ENCODE measurements at places on chromosomes 4 and X.

DNA sequence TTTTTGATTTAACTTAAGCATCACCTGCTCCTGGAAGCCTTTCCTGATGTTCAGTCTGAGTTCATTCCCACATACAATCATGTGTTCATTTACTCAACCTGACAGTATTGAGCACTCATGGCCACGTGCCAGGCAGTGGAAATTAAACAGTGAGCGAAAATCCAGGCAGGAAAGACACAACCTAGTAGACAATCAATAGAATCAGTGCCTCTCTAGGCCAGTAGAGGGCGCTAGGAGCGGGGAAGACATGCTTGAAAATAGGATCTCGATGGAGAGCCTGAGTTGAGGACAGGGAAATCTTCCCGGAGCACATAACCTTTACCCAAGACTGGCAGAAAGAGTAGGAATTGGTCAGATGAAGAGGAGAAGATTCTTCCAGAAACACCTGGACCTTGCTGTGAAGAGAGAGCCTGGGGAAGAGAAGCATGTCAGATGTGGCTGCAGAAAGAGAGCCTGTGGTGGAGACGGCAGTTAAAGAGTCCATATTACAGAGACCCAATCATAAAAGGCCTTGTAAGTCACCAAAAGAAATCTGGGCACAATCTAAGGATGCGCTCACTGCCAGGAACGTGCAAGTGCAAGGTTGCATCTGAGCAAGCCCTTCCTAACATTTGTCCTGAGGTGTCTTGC lies 103.5 kb downstream of the LDB2 start:
- H3K4me3 ChIP-seq: no peak overlapping the region
- peaks cover 3% of the 10 kb centered on the region for H3K27me3 ChIP-seq
- H3K36me3 ChIP-seq: no peaks in the 10 kb centered on the region
- DNase-seq: peak; percentile 30

- no peak overlapping the region for H3K4me3 ChIP-seq
- no peaks in the 10 kb centered on the region for H3K36me3 ChIP-seq
- H3K27me3 ChIP-seq: no peaks in the 10 kb centered on the region
- H3K4me1 ChIP-seq: no peaks in the 10 kb centered on the region
Measured at GRCh38 chr4:139154538-139154937, 22.5 kb downstream of the ELF2 start.

DNA sequence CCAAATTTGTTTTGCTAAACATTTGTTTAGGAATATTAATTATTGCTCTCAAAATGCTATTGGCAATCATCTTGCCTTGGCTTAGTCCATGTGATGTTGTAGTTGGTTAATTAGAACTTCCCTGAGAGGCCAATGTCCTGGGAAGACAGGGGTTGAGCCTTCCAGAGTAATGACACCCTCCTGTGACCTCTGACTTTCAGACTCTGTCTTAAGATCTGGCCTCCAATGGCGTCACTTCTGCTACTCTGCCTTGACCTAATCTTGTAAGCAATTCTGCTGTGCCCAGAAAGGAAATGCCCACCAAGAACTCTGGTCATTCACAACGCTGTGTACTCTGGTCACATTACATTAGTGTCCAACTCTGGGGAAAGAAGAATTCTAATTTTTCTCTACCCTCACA lies 111.9 kb downstream of the SH3RF1 start:
- no peak overlapping the region for H3K4me3 ChIP-seq
- DNase-seq: no peak
- no peaks in the 10 kb centered on the region for H3K27me3 ChIP-seq
- H3K36me3 ChIP-seq: no peaks in the 10 kb centered on the region

DNA sequence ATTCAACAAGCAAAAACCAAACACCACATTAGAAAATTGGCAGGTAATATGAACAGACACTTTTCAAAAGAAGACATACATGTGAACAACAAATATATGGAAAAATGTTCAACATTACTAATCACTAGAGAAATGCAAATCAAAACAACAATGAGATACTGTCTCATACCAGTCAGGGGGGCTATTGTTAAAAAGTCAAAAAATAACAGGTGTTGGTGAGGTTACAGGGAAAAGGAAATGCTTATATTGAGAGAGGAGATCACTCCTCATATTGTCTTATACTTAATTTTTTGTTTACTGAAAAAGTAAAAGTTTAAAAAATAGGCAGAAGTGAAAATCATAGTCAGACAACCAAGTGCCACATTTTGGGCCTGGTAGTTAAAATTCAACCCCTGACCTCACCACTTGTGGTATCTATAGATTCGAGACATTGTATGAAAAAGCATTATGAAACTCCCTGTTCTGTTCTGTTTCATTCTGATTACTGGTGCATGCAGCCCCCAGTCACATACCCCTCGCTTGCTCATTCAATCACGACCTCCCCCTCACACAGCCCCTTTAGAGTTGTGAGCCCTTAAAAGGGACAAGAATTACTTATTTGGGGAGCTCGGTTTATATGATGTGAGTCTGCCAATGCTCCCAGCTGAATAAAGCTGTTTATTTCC lies 153.7 kb upstream of the FGF16 start:
- H3K36me3 ChIP-seq: no peaks in the 10 kb centered on the region
- no peaks in the 10 kb centered on the region for H3K27me3 ChIP-seq
- H3K4me3 ChIP-seq: no peak overlapping the region
- DNase-seq: no peak
- H3K27ac ChIP-seq: no peak overlapping the region

All from DND-41 (cell line).